ENCODE measurements at places on chromosomes 11 and 22. TPM values are rescaled to one million over a fixed set of nuclear protein-coding genes. Genes with fewer than 3 reads are reported as not detected.

DNA sequence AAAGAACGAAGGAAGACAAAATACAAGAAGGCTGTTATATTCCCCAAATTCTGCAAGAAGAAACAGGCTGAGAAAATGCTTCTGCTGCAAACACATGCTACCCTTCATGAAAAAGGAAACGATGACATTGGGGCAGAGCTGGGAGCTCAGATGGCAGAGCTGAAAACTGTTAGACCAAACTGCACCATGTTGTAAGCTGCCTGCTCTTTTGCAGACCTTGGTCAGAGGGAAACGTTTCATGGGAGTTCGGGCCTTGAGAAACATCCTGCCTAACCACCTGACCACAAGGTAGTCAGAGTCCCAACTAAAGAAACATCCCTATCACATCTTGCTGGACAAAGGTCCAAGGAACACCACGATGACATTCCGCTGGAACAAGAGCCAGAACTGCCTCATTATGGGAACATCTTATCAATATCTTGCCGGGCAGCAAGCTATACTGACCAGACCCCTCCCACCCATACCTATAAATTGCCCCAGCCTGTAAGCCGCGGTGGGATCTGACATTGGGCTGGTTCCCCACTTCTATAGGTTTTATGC is 110.7 kb upstream of the CTSC start:
- DNase-seq = no peak

DNA sequence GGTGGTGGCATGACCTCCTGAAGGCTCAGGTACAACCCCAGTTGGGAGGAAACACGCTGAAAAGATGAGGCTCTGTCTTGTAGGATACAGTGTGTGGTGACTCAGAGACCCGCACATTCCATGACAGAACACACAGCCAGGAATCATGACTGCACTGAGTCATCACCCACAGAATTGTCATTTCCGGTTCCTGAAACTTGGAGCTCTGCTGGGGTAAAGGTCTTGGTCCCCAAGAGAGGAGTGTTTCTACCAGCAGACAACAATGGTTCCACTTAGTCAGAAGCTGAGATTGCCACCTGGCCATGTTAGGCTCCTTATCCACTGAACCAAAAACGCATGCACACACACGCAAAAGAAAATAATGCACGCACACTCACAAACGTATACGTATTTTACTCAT is 31.5 kb upstream of the CYB5R3 start:
- DNase-seq = no peak

DNA sequence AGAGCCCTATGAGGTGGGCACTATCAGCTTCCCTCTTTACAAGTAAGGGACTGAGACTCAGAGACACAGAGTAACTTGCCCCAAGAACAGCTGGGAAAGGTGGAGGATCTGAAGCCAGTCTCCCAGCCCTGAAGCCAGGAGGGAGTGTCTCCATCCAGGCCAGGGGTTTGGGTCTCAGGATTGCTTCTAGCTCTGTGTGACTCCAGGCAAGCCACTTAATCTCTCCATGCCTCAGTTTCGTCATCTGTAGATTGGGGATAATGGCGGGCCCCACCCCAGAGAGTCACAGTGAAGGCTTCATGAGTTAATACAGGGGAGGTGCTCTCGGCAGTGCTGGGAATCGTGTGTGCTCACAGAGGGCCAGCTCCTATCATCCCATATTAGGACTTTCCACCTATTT is 10.5 kb downstream of the MAP4K2 start:
- DNase-seq = no peak

GRCh38 chr11:76334826-76335389 is 46.0 kb downstream of the THAP12 start:
- DNase-seq = no peak

GRCh38 chr22:19773470-19774040 is 13.0 kb downstream of the TBX1 start:
- DNase-seq = no peak

- DNase-seq = peak; percentile 36
Observed at GRCh38 chr11:13851691-13852090, 110.8 kb upstream of the SPON1 start.

DNA sequence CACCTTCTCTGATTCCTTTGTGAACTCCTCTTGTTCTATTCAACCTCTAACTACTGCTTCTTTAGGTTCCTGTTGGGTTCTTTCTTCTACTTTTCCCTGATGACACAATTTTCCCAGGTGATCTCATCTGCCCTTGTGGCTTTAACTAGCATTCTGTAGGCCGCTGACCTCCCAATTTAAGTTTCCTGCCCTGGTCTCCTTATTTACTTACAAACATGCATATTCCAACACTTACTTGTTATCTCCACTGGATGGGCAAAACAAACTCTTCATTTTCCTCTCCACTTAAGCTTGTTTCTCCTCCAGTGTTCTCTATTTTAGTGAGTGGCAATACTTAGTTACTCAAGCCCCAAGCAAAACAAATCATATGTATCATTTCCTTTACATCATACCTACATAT is 734.5 kb downstream of the METTL15 start:
- no peak for DNase-seq

GRCh38 chr11:73531386-73531785 is 66.5 kb downstream of the FAM168A start:
- DNase-seq = no peak

DNA sequence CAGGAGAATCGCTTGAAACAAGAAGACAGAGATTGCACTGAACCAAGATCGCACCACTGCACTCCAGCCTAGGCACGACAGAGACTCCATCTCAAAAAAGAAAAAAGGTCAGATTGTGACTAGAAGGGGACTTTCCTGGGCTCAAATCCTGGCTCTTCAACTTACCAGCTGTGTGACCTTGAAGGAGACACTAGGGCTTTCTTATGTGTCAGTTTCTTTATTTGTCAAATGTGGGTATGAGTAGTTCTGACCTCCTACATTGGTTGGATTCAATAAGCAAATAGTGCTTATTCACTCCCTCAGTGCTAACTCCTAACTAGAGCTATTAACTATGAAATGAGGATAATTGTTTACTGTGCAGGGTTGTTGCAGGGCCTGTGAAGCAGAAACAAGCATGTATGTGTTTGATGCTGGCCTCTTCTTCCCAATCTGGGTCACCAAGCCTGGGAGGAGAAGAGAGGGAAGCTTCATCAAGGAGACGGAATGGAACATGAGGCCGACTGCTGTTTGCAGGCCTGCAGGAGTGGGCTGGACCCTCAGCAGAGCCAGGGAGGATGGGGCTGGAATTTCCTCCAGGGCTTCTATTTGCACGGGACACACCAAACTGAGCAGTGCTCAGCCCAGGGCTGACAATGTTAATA is 22.5 kb downstream of the RHOD start:
- no peak for DNase-seq

- DNase-seq = no peak
Observed at GRCh38 chr11:69298267-69299022, 4.5 kb downstream of the MYEOV start.

DNA sequence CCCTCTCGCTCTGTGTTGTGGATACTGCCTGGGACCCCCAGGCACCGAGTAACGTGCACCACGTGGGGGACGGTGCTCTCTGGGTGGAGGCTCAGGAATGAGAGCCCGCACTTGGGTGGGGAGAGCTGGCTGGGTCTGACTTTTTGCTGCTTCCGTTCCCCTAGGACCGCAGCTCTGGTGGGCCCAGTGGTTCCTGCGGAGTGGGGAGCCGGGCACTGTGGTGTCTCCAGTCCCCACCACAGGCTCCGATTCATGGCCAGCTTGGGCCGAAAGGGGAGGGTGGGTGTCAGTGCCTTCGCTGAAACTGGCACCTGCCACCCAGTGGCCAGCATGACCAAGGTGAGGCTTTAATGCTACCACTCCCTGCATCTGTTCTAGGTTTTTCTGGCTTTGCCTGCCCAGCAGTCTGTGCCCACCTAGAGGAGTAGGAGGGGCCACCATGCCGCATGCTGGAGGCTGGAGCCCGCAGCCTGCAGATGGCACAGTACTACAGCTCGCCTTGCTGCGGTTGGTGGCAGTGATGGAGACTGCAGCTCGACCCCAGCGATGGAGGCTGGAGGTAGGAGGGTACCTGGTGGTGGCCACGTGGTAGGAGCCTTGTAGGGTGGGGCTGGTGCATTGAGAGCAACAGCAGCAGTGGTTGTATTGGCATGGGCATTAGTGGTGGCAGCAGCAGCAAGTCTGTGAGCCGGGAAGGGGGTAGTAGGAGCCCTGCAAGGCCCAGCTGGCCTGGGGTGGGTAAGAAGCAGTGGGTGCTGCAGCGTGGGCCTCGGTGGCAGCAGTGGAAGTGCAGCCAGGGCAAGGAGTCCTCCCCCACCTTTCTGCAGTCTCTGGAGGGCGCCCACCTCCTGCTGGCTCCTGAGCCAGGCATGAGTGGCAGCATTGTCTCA is 118.8 kb upstream of the VPREB1 start:
- DNase-seq = no peak

GRCh38 chr11:126514061-126514693 is 158.7 kb downstream of the ST3GAL4 start:
- DNase-seq = no peak

DNA sequence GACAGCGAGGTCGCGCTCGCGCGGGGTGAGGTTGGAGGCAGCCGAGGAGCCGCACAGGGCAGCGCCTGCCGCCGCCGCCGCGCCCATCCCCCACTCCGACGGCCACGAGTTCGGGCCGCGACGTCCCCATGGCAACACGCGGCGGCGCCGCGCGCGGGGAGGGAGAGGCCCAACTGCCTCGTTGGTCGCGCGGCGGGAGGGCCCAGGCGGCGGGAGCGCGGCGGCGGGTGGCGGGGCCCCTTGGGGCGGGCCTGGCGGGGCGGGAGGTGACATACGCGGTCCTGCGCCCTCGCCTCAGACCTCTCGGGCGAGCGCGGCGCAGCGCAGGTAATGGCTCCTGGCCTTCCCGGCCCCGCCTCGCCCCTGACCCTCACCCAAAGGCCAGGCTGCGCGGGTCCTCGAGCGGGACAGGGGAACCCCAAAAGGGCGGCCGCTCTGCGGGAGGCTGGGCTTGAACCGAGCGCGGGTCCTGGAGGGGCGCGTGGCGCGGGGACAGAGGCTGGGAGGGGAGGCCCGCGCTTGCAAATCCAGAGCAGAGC is at the start of gene DEUP1:
TSS of gene DEUP1 (plus strand) at position 297 of the 539 bp plus-strand sequence. CDS start 1,518 bp downstream, outside the sequence.
- DNase-seq = peak; percentile 82

GRCh38 chr11:126487711-126488110 is 132.2 kb downstream of the ST3GAL4 start:
- no peak for DNase-seq

DNA sequence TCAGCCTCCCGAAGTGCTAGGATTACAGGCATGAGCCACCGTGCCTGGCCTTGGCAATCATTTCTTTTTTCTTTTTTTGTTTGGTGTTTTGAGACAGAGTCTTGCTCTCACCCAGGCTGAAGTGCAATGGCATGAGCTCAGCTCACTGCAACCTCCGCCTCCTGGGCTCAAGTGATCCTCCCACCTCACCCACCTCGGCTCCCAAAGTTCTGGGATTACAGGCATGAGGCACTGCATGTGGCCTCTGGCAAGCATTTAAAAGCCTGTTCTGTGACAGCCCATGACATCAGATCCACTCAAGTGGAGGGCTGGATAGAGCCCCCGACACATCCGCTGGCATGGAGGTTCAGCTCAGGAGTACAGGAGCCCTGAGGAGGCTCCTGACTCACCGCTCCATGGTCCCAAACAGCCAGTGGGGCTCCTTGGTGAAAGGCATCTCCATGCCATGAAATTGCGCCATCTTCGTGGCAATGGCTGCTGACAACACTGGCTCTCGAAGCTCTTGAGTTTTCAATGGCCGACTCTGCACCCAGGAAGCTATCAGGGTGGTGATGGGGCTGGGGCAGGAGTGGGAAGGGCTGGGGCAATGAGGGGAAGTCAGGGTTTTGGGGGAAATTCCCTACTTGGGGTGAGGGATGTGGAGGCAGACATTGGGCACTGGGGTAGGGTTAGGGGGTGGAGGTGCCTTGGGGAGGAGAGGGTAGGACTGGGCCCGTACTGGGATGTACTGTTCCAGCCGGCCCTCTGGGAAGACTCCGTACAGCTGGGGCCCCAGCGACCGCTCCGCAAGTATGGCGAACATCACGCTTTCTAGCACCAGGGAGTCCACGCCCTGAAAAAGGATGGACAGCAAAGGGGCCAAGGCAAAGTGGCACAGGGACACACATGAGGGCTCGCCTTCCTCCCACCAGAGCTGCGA is 1.4 kb downstream of the CHKB start:
- no peak for DNase-seq

DNA sequence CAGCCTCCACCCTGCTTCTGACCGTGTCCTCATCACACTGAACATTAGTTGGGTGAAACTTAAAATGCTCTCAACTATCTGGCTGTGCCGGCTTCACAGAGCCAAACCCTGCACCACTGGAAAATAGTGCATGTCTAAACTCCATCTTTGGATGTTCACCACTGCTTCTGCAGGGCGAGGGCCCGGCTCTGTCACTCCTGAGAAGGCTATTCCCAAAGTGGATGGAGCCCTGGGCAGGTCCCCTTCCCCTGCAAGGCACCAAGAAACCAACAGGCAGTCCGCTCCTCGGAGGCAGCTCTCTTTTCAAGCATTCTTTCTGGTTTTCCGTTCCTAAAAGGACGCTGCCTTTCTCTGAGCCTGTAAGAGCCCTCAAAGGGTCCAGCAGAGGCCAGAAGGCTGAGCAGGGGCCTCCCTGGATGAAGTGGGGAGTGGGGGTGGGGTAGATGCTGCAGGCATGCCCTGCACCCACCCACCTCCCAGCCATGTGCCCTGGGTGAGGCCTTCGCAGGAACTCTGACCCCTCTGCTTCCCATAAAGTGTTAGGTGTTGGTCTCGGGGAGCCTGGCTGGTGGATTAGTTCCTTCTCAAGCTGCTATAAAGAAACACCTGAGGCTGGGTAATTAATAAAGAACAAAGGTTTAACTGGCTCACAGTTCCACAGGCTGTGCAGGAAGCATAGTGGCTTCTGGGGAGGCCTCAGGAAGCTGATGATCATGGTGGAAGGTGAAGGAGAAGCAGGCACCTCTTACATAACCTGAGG is 23.3 kb downstream of the LINC01488 start:
- no peak for DNase-seq

GRCh38 chr11:120055646-120056045 is 82.3 kb downstream of the TRIM29 start:
- no peak for DNase-seq

DNA sequence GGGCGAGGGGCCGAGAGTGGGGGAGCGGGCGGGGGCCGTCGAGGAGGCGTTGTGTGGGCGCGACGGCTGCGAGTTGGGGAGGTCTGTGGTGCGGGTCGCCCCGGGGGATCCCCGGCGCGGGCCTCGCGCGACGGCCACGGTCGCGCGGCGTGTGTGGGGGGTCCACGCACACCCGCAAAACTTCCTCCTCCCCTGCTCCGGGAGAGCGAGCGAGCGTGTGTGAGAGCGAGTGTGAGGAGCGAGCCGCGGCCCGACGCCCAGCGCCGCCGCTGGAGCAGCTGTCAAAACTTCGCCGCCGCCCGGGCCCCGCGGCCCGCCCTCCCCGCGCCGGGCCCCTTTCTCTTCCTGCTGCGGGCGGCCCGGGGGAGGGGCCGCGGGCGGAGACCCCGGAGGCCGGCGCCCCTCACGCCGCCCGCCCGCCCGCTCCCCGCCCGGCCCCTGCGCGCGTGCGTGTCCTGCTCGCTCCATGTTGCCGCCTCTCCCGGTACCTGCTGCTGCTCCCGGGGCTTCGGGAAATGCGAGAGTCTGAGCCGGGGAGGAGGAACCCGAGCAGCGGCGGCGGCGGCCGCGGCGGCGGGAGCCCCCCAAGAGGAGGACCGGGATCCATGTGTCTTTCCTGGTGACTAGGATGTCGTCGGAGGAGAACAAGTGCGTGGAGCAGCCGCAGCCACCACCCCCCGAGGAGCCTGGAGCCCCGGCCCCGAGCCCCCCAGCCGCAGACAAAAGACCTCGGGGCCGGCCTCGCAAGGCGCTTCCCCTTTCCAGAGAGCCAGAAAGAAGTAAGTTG is 9.0 kb upstream of the CCT8L2 start:
- peak; percentile 20 for DNase-seq

Gene POTEH
- not detected for polyA plus RNA-seq

Gene PKDREJ
- polyA plus RNA-seq = not detected

Gene WNT11
- 1.0 TPM for polyA plus RNA-seq

Gene MAFF
- polyA plus RNA-seq = 10.5 TPM

Gene CCDC15
- 2.3 TPM for polyA plus RNA-seq

Gene SOX6
- polyA plus RNA-seq = 3.3 TPM

Gene OR52A1
- polyA plus RNA-seq = not detected

Gene TCN2
- polyA plus RNA-seq = 39.2 TPM
